ENCODE measurements at places on chromosomes 6 and 20.

GRCh38 chr6:90610301-90610750 is 23.5 kb upstream of the MAP3K7 start:
- no peak for DNase-seq

GRCh38 chr6:41649596-41649995 is 11.3 kb downstream of the MDFI start:
- DNase-seq = no peak

GRCh38 chr6:31168606-31169005 is 1.9 kb downstream of the POU5F1 start:
- DNase-seq = no peak

DNA sequence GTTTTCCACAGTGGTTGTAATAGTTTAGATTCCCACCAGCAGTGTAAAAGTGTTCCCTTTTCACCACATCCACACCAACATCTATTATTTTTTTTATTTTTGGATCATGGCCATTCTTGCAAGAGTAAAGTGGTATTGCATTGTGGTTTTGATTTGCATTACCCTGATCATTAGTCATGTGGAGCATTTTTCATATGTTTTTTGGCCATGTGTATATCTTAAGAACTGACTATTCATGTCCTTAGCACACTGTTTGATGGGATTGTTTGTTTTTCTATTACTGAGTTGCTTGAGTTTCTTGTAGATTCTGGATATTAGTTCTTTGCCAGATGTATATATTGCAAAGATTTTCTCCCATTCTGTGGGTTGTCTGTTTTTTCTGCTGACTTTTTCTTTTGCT is 820.1 kb downstream of the TENT5A start:
- no peak for DNase-seq

- DNase-seq = no peak
These were observed 216.0 kb upstream of the SSTR4 start for GRCh38 chr20:22819112-22819511.

GRCh38 chr20:61819921-61820825 is 245.5 kb downstream of the TAF4 start:
- no peak for DNase-seq

DNA sequence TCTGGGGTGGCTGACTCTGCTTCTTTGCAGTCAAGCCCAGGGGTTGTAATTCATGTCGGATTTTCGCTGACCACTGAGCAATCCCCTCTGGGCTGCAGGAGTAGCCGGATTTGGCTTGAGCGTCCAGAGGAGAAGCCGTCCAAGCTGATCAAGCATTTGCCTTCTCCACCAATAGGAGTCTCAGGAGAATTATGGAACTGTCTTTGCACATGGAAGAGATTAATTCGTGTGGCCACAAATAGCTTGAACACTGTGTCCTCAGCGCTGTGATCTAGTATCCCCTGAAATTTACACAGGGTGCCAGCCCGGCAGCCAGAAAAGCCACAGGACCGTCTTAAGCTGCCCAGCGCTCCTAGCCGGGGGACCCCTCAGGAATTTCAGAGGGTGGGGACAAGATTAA is 37.1 kb downstream of the EYA2 start:
- no peak for DNase-seq

DNA sequence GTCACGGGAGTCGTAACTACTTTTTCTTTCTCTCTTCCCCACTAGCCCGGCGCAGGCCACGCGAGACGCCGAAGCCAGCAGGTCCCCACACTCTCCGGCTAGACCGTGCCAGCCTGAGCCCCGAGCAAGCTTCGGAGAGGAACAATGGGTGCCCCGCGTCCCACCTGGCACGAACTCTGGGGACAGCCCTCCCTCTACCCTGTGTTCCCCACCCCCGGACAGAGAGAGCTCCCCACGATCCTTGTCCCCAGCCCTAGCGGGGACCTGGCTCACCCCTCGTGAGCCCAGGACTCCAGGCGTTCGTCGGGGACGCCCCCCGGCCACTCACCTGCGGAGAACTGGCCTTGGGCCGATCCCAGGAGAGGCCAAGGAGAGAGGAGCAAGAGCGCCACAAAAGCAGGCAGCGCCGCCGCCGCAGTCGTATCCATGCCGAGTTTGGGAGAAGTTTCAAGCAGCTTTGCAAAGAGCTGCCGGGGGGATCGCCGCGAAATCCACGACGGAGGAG is 416 bp downstream of the PTPRK start:
- no peak for DNase-seq

DNA sequence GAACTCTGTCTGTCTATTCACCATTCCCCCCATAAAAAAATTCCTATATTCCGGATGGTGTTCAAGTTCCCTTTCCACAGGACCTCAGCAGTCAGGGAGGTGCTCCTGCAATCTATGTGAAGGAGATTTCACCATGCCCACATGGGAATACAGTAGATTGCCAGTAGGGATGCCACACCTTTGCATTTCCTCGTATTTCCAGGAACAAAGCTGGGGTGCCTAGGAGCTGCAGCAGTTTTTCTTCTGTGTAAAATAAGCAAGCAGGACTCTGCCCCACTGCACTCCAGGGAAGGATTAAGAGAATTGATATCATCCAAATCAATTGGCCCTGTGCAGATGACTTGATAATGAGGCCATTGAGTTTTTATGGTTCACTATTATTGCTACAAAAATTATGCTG is 7.4 kb upstream of the KIF16B start:
- DNase-seq = no peak
